Epithelial cell of proximal tubule (primary cell): ENCODE measurements at places on chromosomes 3 and 15.

GRCh38 chr3:65575376-65575840 is 463.3 kb downstream of the MAGI1 start:
- DNase-seq, result no peak

- DNase-seq, result no peak
Measured at GRCh38 chr3:72761410-72761809, 86.8 kb downstream of the SHQ1 start.

- DNase-seq, result peak; percentile 58
Measured at GRCh38 chr15:73982222-73982962, 9.7 kb downstream of the STOML1 start.

DNA sequence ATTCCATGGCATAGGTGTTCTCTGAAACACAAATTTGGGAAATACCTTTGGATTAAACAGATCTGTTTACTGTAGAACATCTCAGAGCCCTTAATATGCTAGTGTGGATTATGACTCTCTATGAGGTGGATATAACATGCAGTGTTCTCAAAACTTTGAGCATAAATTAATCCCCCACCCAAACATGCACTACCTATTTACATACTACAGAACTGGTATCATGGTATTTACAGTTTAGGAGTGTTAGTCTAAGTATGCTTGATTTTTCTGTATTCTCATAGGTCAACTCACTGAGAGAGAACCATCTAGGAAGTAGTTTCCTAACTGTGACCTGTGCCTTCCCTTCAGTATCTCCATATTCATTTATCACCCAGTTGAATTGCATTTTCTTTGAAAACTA is 30.9 kb upstream of the ZNF609 start:
- no peak for DNase-seq

DNA sequence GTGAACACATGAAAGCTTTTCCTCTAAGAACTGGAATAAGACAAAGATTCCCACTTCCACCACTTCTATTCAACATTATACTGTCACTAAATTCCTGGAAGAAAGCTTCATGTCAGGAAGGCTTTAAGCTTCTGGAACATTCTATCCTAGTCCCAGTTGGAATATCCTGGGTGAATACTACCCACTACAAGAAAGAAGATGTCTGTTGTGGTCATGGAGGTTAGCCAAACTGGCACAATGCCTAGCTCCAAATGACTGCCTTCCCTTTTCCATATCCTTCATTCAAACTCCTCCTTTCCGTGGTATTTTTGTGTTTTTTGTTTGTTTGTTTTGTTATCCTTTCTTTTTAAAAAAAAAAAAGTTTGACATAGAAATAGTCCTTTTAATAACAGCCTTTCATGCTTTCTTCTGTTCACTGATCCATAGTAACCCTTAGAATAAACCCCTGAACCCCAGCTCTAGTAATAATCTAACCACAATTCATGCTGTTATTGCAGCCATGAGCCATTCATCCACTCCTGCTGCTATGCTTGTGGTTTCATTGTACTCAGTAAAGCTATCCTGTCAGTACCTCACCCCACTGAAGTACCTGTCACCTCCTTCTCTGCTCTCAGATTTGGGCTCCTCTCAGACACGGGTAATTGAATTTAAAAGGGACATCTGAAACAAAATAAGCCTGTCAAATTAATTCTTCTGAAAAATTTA is 447.5 kb downstream of the IGSF11 start:
- DNase-seq, result no peak
